ENCODE measurements at places on chromosomes 2 and 18.

DNA sequence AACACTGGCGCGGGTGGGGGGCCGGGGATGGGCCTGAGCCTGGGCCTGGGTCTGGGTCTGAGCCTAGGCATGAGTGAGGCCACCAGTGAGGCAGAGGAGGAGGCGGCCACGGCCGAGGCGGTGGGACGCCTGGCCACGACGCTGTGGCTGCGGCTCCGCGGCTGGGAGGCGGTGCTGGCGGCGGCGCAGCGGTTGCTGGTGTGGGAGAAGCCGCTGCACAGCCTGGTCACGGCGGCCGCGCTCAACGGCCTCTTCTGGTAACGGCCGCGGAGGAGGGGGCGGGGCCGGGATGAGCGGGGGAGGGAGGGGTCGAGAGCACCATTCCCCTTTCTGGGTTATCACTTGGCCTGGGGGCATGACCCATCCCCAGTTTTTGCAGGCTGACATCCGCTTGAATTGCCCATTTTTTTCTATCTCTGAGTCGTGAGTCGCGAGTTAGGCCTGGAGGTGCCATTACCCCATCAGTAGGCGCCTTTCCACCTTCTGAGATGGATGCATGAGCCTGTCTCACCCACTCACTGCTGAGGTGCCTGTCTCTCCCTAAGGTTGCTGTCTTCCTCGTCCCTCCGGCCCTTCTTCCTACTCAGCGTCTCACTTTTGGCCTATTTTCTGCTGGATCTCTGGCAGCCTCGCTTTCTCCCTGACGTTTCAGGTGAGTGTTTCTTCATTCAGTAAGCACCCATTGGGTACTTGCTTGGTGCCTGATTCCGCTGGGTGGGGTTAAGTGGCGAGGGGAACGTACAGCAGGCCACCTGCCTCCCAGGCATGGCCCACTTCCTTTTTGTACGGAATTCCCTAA lies 501 bp downstream of the RETREG2 start:
- no peak for DNase-seq

- DNase-seq, result no peak
Measured at GRCh38 chr2:26687328-26687727, 5.2 kb upstream of the KCNK3 start.

DNA sequence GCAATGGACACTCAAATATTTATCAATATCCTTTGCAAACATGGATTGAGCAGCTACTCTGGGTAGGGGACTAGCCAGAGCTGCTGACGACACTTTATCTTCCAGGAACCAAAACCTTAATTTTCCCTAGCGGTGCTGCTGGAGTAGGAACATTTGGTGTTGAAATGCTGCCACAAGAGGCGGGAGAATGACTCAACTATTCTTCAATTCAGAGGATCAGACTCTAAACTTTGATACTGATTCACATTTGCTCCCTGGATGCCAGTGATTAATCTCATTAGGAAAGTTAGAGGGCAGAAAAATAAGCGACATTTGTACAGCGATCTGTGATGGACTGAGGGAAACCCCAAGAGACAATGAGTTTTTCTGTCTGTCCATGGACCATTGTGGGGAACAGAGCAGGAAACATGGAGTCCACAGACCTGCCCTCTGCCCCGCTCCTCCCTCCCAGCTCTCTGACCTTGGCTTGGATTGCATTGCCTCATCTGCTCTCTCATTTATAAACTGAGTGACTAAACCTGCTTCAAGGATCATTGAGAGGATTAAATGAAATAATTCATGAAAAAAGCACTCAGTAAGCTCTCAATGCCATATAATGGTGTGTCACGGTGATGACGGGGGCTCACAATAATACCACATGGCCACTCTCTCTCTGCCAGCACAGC lies 12.6 kb upstream of the EPB41L3 start:
- peak; percentile 36 for DNase-seq

GRCh38 chr18:80247393-80247841 lies at the start of gene PARD6G:
TSS of gene PARD6G (minus strand) at chr18:80247514. CDS start at chr18:80247348, 166 bp downstream.
- peak; percentile 78 for DNase-seq

DNA sequence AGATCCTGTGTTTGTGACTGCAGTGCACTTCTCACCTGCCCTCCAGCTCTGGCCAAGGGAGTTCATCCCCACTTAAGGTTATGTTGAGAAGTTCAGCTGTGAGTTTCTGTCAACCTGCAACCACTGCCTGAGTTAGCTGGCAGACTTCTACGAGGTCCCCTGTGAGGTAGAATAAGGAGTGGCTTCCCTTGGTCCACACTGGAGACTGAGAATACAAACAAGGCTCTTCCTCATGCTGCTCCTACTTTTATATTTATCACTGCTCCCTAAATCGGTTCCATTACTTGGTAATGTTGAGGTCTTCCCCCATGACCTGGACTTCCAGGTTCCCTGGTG lies 353.2 kb upstream of the CWC22 start:
- no peak for DNase-seq

DNA sequence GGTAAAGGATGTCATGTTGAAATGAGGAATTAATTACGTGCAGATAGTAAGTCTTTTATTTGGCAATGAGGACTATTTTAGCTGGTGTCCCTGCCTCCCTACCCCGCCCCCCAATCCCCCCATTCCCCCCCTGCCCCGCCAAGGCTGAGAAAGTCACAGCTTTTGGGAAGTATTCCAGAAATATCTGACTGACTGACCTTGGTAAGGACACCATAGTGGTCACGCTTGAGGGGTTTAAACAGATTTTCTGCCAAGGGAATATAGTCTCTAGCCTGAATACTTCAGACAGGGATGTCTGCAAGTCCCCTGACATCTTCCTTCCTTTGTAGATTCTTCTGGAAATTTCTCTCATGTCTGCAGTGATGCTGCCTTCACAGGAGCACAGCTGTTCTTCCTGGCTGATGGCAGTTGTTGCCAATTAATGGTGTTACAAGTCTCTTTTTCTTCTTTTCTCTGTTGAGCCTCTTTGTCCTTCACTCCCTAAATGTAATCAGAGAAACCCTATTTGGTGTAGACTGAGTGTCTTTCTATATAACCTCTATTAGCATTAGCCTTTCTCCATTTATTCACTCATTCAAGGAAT lies 53.7 kb upstream of the MGAT5 start:
- DNase-seq, result no peak

GRCh38 chr18:24659827-24660720 lies 199.6 kb downstream of the HRH4 start:
- DNase-seq, result peak; percentile 46

GRCh38 chr18:79345366-79345765 lies 50.4 kb upstream of the NFATC1 start:
- no peak for DNase-seq

DNA sequence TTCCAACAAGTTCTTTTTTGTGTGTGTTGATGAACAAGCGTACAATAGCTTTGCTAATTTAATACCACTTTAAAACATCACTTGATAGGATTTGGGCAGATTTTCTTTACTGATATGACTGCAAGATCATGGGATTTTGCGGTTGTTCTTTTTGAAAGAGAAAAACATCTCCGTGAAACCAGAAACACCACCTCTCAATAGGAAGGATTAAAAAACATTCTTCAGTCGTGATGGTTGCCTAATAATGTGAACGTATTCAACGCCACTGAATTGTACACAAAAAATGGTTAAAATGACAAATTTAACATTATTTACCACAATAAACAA lies 19.3 kb downstream of the RBMS1 start:
- no peak for DNase-seq

- no peak for DNase-seq
Measured at GRCh38 chr18:61713502-61713901, 179.3 kb downstream of the RNF152 start.

- peak; percentile 48 for DNase-seq
Measured at GRCh38 chr2:46970334-46971288, 55.0 kb upstream of the MCFD2 start.

- peak; percentile 83 for DNase-seq
Measured at GRCh38 chr2:239223310-239224198, 177.3 kb downstream of the HDAC4 start.

DNA sequence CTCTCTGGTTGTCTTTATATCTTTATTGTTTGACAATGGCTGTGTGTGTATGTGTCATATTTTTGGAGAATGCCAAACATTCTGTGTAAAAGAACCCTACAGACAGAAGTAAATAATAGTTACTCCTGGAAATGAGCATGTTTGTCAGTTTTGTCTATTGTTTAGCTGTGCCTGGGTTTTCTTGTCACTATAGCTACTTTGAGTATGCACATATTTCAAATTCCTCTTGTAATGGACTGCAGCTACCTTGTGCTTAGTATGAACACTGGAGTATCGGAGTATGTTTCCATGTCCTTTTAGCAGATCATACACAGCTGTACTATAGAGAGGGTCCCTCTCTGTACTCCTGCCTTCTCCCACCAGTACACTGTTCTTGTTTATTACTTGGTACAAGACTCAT lies 58.0 kb upstream of the DOCK10 start:
- peak; percentile 71 for DNase-seq

GRCh38 chr2:211141646-211142045 lies 585.2 kb downstream of the CPS1 start:
- DNase-seq, result no peak

GRCh38 chr2:33133454-33133952 lies 186.8 kb downstream of the LTBP1 start:
- DNase-seq, result no peak

DNA sequence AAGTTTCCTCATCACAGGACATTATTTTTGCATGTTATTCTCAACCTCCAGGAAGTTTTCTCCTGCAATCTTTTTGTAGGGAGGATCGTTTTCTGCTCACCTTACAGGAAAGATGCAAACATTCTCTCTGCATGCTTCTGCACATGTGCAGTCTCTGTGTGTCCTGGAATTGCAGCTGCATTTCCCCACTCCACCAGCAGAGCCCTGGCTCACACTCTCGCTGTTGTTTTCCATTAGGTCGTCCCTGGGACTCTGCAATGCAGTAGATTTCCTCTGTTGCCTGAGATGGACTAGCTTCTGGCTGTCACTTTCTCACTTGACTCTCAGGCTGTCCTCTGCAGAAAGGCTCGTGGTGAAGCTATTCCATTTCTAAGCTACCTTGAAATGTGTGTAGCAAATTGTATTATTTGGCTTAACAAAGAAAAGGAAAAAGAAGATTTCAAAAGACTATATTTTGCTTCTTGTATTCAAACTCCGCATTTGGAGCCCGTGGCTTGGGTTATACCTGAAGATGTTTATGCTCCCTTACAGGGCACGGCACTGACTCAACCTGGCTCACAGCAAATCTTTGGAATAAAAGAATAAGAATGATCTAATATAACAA lies 346.7 kb downstream of the RAD51AP2 start:
- DNase-seq, result peak; percentile 36

GRCh38 chr18:5294113-5294456 lies 1.4 kb downstream of the ZBTB14 start:
- DNase-seq, result peak; percentile 6
